AG04450 (cell line): ENCODE measurements at places on chromosomes 6 and 20.

DNA sequence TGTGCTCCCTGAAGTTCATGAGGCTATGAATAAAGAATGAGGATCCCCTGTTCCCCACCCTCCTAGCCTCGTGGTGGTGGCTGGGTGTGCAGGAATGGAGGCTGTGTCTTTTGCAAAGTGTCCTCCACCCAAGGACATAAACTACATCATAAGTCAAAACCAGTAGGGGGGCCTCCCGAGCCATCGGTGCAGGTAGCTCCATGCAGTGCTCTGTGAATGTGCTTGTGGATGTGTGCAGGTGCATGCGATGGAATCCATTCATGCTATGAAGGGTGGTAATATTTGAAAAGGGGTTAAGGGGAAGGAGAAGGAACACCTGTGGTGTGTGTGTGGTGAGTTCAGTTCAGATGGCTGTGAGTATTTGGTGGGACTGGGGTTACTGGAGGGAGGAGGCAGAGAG lies 197.3 kb downstream of the NRN1 start:
- no peak for DNase-seq

GRCh38 chr6:89970072-89970471 lies 75.8 kb downstream of the GJA10 start:
- no peak for DNase-seq

DNA sequence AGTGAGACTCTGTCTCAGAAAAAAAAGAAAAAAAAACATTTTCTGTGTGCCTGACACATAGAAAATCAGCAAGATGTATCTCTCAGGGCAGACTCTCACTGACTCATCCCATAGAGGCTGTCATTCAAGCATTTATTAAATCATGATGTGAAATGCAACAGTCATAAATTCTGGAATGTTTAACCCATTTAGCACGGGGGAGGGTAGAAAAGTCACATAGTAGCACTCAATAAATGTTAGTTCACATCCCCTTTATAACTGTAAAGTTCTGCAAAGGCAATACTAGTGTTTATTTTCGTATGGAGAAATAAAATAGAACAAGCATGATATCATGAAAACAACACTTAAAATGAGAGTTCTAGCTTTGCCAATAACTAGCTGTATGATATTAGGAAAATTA lies 15.5 kb upstream of the CARMIL1 start:
- DNase-seq = no peak

DNA sequence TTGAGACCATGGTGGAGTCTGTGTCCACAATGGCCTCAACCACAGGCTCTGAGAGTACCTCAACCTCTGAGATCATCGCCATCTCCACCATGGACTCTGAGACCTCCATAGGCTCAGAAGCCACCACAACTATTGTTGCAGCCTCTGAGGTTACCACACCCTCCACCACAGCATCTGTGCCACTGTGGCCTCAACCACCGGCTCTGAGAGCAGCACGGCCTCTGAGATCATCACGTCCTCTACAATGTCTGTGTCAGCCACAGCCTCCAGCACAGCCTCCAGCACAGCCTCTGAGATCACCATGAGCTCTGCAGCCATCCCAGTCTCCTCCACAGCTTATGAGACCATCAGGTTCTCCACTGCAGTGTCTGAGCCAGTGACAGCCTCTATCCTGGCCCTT lies 19.4 kb upstream of the MUC21 start:
- no peak for DNase-seq
